Cortex of kidney (tissue), 1 donor: ENCODE measurements at places on chromosomes 2 and 18.

DNA sequence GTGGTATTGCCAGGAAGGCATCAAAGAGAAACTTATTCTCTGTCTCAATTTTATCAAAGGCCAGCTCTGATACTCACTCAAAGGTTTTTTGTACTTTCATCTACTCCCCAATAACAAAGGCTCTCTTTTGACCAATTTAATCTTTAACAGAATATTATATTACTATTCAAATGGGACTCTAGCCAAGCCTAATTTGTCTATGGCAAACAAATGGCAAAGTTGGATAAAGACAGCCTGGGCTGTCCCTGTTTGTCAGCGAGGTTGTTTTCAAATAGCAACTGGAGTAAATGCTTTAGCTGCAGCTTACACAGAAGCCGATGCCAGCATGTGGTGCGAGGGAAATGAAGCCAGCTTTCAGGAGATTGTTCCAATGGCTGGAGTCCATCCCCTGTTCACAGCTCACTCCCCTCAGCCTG is 80.1 kb upstream of the CTNNA2 start:
- no peak for DNase-seq

DNA sequence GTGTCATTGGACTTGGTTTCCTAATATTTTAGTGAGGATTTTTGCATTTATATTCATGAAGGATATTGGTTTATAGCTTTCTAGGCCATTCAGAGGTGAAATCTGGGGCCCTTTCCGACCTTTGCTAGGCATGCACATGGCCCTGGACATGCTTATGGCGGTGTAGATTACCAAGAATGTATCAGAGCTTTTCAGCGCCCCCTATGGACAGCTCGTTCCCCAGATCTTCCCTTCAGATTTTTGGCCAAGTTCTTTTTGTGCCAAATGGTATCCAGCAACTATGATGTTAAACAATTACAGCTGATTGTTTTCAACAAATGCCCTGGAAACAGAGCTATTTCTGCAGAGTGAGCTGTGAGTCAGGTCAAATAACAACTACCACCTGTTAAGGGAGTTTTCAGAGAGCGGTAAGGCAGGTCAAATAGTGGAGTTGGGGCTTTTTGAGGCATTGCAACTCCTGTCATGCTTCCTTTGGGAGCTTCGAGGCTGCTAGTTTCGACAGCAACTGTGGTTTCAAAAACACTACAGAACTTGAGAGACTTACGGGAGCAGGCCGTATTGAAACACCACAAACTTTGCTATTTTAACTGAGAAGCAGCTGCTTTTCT is 188.3 kb downstream of the ZNF516 start:
- no peak for DNase-seq

DNA sequence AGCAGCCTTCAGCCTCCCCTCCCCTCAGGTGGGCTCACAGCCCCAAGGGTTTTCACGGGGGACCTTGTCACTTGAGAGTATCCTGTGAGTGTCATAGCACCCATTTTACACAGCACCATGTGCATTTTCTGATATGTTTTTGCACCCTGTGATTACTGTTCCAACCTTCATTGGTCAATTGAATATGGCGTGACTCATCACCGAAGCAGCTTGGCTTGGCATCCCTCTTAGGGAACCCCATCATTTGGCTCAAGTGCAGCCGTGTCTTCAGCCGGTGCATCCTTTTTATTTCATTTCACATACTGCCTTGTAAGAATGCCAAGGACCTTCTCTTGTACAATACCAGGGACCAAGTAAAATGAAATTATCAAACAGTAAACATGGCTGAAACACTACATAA is 57.6 kb downstream of the NPAS2 start:
- DNase-seq = no peak

DNA sequence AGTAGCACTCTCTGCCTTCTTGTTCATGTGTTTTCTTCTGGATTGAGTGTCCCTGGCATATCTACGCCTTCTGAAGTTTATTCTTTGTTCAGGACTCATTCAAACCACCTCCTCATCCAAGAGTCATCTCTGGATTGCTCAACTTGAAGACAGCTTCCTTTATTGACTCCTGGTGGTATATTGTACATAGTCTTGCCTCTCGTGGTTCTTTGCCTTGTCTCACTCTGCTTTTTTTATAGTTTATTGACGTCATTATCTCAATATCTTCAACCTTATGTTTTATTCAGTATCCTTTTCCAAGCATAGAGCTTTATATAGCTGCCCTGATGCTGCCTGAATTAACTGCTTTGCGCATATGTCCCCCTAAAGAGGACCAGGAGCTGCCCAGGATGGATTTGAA is 161.7 kb downstream of the INSIG2 start:
- DNase-seq = no peak

DNA sequence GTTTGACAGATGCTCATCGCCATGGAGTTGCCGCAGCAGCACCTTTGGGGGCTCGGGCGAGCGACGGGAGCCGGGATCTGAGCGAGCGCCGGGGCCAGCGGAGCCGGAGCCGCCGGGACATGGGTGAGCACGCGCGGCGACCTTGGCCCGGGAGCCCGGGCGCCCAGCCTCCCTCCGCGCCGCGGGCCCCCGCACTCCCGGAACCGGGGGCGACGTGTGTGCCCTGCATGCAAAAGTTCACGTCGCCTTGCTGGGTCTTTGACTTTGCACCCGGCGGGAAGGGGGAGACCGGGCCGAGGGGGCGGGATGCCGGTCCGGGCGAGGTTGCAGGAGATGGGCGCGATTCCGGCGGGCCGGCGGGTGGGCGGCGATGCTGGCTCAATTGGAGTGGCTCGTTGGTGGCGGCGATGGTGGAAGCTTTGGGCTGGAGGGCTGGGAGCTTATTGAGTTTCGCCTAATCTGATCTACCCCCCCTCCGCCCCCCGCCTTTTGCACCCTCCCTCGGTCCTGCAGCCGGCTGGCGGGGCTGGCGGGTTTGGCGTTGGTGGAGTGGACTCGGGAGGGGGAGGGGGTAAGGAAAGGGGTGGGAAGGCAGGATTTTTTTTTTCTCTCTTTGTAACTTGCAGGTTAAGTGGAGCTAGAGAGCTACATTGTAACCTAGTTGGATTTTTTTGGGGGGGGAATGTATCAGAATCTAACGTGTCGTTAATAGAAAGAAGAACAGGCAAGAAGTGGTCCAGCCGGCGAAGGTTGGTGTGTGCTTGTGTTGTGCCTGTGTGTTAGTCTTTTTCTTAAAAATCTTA is at the start of gene SETBP1:
Gene SETBP1 (plus strand): TSS at position 616 of the 803 bp plus-strand sequence. CDS start 20,459 bp downstream, outside the sequence.
- DNase-seq = no peak

- no peak for DNase-seq
These were observed 29.4 kb downstream of the PSTPIP2 start for GRCh38 chr18:46042571-46043123.

DNA sequence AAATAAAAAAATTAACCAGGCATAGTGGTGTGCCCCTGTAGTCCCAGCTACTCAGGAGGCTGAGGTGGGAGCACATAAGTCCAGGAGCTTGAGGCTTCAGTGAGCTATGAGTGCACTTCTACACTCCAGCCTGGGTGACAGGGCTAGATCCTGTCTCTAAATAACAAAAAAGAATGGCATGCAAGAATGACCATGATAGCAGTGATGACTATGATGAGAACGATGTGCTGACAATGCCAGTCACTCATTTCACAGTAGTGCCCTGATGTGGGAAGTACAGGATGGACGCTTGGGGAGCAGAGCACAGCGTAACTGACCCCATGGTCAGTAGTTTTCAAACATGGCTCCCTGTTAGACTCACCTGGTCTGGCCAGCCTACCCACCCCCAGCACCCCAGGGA is 139.1 kb downstream of the VAPA start:
- DNase-seq = no peak

DNA sequence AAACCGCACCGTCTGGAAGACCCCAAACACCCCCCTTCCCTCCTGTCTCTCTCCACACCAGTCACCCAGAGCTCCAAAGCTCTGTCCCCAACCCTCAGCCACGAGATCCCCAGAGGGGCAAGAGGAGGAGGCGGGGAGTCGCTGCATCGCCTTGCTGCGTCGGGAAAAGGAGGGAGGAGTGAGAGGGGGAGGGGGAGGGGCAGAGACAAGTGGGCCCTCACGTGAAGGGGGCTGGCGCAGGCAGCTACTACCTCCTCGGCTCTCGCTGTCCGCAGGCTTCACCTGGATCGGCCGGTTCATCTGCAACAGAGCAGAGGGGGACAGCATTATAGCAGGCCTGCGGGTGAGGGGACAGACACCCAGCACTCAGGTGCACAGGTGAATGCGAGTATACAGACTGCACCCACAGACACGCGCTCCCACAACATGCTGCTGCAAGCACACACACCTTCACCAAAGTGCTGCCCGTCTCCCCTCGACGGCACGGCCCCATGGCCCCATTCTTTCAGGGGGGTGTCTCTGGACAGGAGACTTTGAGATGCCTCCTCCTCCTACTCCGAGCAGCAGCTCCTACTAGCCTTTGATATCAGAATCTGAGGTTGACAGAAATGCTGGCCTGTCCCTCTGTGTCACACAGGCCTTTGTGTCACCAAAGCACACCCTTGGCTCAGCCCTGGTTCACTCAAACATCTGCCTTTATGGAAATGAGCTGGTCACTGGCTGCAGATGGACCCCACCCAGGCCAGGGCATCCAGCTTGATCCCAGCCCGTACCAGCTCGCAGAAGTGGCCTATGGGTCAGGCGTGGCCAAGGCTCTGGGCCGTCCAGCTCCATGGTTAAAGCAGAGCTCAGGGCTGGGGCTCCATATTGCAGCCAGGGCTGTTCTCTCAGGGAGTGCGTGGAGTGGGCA is 243.8 kb downstream of the CELF4 start:
- DNase-seq = no peak

GRCh38 chr2:105329197-105329554 is 359 bp downstream of the TGFBRAP1 start:
- DNase-seq = no peak

DNA sequence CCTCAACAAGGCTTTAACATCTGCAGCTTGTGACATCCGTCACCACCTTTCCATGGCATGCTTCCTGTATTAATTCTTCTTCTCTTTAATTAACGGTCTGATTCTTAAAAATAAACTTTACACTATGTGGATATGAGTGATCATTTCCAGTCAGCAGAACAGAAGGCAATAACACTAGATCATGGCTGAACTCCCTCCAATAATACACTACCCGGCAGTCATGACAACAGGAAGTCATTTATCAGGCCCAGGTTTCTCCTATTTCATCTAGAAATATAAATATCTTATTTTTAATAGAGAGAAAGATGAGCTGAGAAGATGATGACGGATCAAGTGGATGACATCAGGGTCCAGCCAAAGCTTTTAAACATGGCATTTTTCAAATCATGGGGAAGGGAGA is 792.2 kb downstream of the SLC4A3 start:
- DNase-seq = no peak

GRCh38 chr2:131105950-131106801 is 1.0 kb downstream of the PLEKHB2 start:
- no peak for DNase-seq

DNA sequence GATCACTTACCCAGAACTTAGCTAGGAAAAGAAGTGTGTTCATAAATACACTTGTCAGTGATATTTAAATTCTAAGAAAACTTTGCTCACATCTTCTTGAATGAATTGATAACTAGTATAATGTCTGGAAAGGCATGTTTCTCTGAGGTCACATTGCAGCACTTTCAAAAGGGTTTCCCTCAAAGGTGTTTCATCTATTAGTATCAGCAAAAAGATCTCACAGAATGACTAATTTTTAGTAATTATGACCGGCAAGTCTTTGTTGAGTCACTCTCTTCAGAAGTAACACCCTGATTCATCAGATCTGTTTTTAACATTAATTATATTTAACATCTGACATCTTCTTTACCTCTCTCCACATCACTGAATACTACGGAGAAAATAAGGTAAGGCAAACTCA is 222.3 kb downstream of the IKZF2 start:
- DNase-seq = no peak

- no peak for DNase-seq
These were observed 407.1 kb downstream of the CDH19 start for GRCh38 chr18:66196805-66197204.

DNA sequence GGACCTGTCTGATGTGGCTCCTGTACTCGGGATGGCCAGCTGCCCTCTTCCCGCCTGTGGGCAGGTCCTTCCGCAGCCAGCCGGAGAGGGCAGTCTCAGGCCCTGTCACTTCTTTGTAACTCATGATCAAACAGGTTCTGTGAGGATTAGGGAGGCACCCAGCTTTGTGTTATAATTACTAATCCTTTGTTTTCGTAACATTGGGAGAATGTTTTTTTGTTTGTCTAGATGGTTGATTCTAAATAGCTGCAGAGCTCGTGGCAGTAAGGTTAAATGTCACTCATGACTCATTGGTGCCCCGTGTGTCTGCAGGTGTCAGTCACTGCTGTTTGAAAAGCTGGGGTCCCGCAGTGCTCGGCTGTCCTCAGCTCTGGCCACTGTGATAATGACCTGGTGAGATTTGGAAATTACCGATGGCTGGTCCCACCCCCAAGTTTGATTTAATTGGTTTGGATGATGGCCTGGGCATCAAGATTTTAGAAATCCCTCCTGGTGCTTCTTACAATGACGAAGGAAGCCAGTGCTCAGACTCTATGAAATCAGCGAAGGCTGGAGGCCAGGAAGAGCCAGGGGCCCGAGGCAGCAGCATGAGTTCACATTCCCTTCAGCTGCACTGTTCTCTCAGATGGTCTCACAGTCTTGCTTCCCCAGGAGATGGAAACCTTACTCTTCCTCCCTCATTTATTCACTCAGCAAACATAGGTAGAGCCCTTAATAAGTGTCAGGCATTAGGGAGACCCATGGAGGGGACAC is 172.8 kb downstream of the VAPA start:
- DNase-seq = no peak

GRCh38 chr18:13235981-13236380 is 17.4 kb downstream of the LDLRAD4 start:
- no peak for DNase-seq

GRCh38 chr18:55250768-55251173 is 291.5 kb upstream of the CCDC68 start:
- no peak for DNase-seq

GRCh38 chr2:190718652-190719526 is 70.0 kb downstream of the NAB1 start:
- DNase-seq = no peak

DNA sequence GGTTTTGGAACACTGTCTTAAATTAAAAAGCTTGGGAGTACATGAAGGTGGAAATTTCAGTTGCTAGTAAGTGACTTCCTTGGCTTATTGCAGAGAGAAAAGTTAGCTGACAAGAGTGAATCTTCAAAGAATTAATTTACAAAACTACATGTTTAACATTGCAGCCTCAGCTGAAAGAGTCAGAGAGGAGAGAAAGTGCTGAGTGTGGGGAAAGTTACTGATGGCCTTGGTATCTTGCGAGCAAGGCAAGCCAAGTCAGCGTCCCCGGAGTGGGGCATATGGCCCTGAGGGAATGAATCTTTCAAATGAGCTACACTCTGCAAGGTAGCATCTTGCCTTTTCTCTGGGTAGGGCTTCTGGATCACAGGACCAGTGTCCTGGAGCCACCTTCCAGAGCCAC is 131.3 kb downstream of the LPIN1 start:
- no peak for DNase-seq

- no peak for DNase-seq
These were observed 42.1 kb downstream of the SRBD1 start for GRCh38 chr2:45568935-45569334.

GRCh38 chr2:26557244-26557925 is 79.5 kb upstream of the OTOF start:
- no peak for DNase-seq

DNA sequence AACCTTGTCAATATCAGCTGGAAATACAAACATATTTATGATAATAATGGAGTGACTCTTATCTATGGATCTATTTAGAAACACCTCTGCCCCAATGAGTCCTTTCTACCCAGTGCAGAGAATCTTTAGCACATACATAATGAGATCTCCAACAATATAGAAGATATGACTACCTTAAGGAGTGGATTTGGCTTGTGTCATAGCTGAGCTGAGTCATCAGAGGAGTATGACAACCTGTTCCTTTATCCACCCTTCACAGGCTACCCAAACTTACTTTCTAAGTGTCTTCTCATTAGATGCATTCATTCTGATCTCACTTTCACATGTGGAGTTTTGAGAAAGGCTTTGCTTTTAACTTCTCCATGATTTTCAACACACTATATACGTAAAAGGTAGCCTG is 1218.9 kb downstream of the DSC3 start:
- DNase-seq = no peak
